ENCODE measurements at places on chromosomes 12 and 14.

GRCh38 chr14:55454264-55455002 is 14.0 kb upstream of the TBPL2 start:
- no peak for DNase-seq

- DNase-seq, result no peak
Measured at GRCh38 chr12:98793121-98793520, 148.0 kb downstream of the APAF1 start.

- no peak for DNase-seq
Measured at GRCh38 chr14:58641509-58641908, 3.7 kb downstream of the DACT1 start.

DNA sequence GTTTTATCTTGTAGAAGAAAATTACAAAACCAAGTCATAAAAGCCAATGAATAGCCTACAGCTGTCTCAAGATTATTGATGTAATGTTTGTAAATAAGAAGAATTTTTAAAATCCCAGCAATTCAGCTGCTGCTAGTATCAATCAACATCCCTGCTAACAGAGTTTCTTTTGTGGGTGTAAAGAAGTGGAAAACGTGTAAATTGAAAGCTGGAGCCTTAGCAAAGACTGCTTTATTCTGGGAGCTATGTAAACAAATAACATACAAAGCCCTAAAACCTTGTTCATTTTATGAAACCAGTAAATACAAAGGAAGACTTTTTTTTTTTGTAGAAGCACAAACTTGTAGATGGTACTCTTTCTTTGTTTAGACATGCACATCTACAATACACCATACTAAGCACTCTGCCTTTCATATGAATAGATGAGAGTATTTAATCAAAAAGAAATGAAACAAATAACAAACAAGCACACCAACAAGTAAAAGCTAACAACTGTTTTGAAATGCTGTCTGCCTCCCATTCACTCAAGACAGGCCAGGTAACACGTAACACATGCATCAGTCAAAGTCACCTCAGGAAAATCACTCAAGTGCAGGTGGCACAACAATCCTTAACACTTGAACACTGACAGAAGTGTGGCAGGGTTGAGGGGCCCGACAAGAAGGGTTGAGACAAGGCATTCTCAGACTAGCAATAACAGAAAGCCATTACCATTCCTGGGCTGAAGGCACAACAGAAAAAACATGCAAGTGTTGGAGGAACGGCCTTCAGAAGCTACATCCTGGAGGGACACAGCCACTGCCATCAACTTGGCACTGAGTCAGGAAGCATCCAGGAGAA is 1364.0 kb upstream of the SEL1L start:
- no peak for DNase-seq

- no peak for DNase-seq
Measured at GRCh38 chr14:34078117-34078743, 127.4 kb upstream of the EGLN3 start.

DNA sequence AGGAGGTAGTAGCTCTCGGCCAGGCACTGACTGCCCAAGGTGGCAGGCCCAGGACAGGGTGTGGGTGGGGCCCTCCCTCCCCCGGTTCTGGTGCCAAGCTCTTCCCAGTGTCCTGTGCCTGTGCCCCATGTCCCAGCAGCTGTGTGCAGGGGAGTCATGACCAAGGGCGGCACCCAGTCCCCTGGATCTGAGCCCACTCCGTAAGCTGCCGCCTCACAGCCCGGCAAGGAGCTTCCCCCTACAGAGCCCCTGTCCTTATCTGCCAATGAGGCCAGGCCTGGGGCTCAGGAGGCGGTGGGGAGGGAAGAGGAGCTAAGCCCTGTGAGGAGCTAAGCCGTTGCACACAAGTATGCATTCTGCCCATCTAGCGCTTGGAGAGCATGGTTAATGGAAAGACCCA is 5.6 kb upstream of the C14orf180 start:
- no peak for DNase-seq

DNA sequence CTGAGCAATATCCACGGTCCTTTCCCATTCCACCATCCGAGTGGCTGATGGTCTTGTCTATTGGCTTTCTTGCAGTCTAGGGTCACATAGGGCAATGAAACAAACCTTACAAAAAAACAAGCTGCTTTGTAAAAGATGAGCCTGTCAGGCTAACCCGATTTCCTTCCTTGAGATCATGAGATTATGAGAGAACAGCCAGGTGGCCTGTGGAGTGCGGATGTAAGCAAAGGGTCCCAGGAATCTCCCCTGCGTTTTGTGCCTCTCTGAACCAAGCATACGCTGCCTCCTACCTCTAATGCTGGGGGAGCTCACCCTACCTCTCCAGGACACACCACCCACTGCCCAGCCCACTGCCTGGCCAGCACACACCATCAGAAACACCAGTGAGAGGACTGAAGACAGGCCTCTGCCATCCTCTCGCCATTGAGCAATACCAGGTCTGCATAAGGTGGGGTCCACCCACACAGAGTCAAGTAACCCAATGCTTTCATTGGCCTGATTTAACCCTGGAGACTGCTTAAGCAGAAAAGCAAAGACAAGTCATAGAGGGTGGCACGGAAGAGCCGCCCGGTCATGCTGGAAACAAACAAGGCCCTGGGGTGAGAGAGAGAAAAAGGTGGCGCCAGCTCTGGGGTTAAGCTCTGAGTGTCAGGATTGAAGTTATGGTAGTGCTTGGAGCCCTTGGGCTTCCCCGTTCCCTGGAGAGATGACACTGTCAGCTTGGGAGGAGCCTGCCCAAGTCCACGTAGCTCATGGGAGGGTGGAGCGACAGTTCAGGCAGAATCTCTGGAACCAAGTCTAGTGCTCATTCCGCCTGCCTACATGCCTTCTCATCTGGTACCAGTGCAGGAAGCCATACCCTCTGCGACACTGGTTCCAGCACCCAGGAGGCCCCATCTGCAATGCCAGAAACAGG is 46.6 kb downstream of the CALM1 start:
- no peak for DNase-seq

DNA sequence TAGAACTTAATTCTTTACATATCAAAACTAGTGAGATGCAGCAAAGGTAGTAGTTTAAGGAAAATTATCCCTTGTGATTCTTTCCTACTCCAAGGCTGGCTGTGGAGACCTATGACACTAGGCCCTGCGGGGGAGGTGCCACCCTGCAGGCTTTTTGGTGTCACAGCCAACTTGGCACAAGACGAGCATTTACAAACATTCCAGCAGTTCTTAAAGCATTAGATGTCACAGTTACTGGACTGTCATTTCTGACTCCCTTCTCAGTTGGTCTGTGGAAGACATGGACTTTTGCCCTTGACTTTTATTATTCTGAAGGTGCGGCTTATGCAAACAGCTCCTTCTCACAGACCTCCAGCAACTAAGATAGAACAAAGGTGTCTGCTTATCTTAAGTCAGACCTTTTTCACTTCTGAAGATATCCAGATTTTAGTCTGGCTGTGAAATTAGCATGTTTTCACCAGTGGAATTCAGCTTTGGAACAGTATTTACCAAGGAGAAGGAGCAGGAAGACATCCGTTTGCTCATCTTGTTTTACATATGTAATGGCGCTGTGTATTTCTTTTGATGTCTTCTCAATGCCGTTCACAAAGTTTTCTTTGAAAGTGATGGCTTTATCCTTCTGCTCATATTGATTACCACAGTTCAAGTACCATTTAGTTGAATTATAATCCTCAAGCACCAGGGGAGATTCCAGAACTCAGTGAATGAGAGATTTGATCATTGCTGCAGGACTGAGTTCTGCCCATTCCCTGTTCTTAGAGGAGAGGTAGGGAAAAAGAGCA is 17.9 kb downstream of the SRGAP1 start:
- no peak for DNase-seq
